ENCODE measurements at places on chromosomes 1 and 21.

GRCh38 chr1:96488777-96489176 is 232.8 kb upstream of the PTBP2 start:
- DNase-seq = no peak

GRCh38 chr1:30491831-30492230 is 231.6 kb downstream of the MATN1 start:
- no peak for DNase-seq

- DNase-seq = no peak
Measured at GRCh38 chr1:38004284-38005108, 818 bp downstream of the FHL3 start.

DNA sequence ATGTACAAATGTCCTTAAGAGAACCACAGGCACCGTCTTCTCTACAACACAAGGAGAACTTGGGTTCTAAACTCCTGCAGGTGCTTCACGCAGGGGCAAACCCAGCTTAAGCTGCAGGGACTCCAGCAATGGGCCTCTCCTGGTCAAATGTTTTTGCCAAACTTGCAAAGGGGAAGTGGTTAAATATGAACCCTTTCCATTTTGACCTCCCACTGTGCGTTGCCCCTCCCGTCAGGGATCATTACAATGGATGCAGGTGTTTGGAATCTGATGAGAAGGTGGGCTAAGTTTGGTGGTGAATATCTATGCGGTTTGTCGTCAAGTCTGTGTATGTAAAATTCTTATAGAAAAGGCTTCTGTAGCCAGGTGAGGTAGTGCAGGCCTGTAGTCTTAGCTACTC is 29.1 kb upstream of the SLC25A33 start:
- no peak for DNase-seq

GRCh38 chr1:98870959-98871903 is 133.4 kb downstream of the PLPPR5 start:
- peak; percentile 16 for DNase-seq

GRCh38 chr1:171257607-171258076 is 9.3 kb downstream of the FMO1 start:
- DNase-seq = no peak

GRCh38 chr1:207495801-207496792 is at the start of gene CR1:
Gene CR1, plus strand, starts transcription at chr1:207496157. Its CDS starts 111 bp downstream, at chr1:207496268.
- DNase-seq = peak; percentile 8

- DNase-seq = no peak
Measured at GRCh38 chr1:155946633-155947219, 5.3 kb downstream of the RXFP4 start.

GRCh38 chr1:192749349-192749748 is 59.5 kb upstream of the RGS2 start:
- DNase-seq = no peak

DNA sequence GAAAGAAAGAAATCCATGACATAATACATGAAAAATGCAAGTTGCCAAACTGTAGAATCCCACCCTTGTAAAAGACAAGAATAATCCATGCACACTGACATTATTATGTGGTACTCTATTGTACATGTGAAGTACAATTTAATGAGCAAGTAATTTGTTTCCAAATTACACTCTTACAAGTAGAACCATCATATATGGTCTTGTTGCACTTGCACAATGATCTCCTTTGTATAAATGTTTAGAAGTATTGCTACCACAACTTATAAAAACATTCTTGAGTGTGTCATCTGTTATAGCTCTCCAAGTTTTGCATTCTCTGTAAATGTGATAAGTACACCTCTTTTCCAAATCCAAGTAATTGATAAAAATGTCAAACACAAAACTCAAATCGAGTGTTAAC is 29.1 kb upstream of the ZNF281 start:
- DNase-seq = no peak

GRCh38 chr21:43364851-43365424 is 62.0 kb downstream of the SIK1 start:
- DNase-seq = no peak

GRCh38 chr1:31627301-31627929 is 9.9 kb downstream of the HCRTR1 start:
- no peak for DNase-seq

- DNase-seq = no peak
Measured at GRCh38 chr1:222290866-222291265, 257.0 kb downstream of the HHIPL2 start.

GRCh38 chr1:236800002-236800620 is 5.0 kb downstream of the MTR start:
- DNase-seq = no peak

DNA sequence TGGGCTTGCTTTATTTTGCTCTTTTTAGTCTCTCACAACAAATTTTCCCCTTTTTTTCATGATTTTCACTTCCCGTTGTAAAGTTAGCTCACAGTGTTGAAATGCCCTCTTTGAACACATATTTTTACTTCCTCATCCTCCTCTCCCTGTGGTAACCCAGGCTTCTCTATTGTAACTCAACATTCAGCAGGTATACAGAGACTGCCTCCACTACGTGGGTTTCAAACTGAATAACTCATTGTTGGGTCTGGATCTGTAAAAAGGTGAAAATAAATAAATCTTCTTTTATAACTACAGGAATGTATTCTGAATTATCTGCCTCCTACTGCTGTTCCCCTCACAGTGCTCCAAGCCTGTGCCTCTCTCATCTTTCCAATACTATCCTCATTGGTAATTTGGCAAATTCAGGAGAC is 166.4 kb downstream of the RUNX1 start:
- no peak for DNase-seq

DNA sequence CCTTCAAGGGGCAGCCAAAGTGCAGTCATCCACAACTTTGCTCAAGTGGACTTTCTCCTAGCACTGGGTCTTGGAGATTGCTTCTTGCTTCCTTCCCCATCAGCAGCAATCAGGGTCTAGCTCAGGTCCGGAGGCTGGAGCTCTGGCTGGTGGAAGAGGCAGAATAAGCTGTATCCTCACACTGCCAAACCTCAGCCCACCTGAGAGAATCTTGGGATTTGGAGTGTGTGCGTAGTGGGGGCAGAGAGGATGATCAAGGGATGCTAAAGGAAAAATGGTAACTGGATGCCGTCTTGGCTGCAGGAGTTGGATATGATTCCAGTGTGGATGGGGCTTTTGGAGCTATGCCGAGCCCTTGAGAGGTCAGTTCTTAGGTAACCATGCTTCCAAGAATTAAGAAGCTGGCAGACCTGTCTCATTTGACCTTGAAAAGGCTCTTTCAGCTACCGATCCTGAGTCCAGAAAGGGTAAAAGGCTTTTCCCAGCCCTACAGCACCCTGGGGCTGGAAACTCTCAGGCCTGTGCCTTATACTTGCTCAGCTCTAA is 4.5 kb upstream of the NFASC start:
- DNase-seq = no peak

GRCh38 chr21:31140676-31141075 is 102.4 kb upstream of the KRTAP19-8 start:
- no peak for DNase-seq

- DNase-seq = no peak
Measured at GRCh38 chr1:166740668-166741276, 98.5 kb upstream of the POGK start.

GRCh38 chr1:240705579-240705978 is 93.6 kb upstream of the GREM2 start:
- DNase-seq = no peak

DNA sequence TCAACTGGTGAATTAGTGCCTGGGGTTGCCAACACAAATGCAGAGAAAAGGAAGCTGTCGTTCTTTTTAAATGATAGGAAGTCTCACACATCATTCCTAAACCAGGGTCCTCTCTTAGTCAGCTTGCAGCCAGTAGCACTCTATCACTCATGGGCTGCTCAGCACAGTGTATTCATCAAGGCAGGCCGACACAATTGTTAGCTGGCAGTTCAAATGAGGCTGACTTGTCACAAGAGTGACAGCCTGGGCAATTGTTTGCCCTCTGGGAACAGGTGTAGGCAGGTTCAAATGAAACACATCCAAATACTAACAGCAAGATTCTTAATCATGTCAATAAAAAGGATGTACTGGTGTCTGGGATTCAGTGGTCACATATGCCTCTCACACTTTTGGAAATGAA is 76.9 kb downstream of the ERICH3 start:
- no peak for DNase-seq

DNA sequence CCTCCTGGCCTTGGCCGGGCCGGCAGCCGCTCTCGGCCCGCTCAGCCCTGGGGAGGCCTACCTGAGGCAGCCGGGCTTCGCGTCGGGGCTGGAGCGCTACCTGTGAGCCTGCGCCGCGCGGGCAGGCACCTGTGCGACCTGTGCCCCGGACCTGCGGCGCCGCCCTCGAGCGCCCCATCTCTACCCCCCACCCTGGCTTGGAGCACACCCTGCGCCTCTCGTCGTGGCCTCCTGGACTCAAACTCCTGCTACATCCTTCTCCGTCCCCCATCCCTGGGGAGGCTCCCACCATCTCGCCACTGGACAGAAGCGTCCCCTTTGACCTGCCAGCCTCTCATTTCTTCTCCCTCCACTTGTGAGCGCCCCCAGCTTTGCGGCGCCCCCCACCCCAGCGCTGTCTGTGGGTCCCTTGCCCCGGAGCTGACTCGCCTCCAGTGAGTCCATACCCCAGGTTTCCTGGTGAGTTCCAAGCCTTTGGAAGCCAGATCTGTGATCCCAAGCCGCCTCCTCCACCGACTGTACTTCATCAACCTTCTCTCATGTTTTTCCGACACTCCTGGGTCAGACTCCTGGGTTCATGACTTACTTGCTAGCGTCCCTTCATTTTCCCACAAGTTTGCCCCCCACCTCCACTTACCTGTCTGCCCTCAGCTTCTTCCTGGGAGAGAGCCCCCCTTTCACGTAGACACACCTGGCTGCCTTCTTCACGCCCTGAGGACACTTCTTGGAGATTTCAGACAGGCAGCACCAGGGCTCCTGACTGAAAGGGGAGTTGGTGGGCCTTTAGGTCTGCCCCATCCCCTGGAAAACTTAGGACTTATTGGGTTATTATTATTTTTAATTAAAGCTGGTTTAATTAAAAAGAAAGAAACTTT is 1.3 kb downstream of the FOXE3 start:
- no peak for DNase-seq

GRCh38 chr21:16943231-16943630 is 569.6 kb upstream of the CXADR start:
- no peak for DNase-seq

- DNase-seq = no peak
Measured at GRCh38 chr1:238001818-238002217, 111.1 kb upstream of the ZP4 start.

GRCh38 chr21:23223882-23224281 is 2225.7 kb downstream of the NCAM2 start:
- DNase-seq = no peak

GRCh38 chr1:221575605-221576004 is 166.3 kb downstream of the DUSP10 start:
- no peak for DNase-seq

- no peak for DNase-seq
Measured at GRCh38 chr1:115088871-115089419, 358 bp downstream of the TSPAN2 start.

DNA sequence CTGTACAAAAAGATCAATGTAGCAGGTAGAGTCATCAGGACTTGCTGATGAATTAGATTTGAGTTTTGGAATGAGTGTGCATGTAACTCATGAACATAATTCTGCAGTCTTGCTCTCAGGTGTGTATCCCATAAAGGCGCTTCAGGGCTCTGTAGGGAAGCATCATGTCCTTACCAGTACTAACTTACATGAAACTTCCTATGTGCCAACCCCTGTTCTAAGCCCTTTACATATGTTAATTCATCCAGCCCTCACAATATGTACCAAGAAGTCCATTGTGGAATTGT is 2.1 kb upstream of the FCRLB start:
- no peak for DNase-seq

GRCh38 chr1:198605406-198605805 is 33.4 kb upstream of the PTPRC start:
- DNase-seq = no peak

DNA sequence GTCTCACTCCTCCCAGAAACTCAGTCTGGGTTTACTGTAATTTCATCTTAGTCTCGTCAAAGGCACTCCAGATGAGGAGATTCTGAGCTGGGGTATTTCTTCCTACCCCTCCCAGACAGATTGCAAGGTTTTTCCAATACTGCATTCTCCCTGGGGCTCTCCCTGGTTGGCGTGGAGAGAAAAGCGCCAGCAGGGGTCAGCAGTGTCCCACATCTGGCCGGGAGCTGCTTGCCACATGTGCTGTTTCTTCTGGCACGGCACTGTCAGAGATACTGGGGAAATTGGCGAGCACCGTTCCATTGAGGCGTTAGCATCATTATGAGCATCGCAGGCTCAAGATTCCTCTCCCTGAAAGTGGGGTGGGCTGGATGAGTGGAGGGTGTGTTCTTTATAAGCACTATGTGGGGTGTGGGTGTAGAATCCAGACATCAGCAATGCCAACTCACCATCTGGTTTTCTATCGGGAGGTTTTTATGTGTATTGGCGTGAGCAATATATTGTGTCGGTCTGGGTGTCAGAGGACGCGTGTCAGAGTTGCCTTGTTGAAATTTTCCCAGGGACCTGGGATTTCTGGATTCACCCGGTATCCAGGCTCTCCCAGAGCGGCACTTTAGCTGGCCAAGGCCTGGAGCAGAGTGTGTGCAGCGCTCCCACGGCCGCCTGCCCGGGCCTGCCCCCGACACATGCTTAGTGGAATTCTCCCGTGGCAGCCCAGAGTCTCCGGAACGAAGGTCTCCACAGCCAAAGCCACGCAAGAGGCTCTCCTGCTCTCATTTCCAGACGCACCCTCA is 8.0 kb upstream of the NAV1 start:
- no peak for DNase-seq

DNA sequence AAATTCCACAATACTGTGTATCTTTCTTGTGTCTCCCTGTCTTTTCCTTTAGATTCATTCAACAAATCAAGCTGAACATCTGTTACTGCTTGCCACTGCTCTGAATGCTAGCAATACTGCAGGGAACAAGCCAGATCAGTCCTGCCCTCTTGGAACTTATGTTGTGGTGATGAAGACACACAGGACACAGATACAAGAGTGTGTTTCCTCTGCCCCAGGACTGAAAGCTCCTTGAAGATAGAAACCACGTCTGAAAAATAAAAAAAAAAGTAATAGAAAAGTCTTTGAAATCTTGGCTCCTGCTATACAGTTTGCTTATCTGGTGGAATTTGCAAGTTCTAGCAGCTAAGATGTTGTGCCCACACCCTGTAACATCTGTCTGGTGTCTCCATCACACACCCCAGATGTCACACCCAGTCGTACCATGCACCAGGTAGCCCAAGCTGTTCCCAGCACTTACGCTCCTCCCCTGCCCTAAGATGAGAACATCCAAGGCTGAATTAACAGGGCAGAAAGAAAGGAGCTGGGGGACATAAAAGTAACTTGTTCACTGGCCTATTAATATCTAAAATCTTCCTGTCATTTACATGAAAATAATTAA is 80.2 kb upstream of the GALNT2 start:
- DNase-seq = no peak

GRCh38 chr1:196059210-196059609 is 549.0 kb downstream of the KCNT2 start:
- DNase-seq = no peak

DNA sequence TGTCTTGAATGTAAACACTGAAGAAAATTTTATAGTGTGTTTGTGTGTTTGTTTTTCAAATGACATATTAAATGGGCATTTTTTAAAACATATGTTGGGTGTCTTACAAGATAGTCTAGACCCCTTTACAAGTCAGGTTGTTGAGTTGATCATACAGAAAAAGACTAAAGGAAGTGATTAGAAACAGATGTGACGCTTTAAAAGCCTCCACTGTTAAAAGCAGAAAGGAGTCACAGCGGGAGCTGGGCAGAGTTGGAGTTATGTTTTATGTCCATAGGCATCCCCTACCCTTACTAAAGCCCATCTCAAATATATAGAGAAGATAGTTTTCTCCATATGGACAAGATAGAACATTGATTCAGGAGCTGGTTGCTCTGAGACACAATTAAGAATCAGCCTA is 393.9 kb downstream of the PLPP3 start:
- no peak for DNase-seq

- no peak for DNase-seq
Measured at GRCh38 chr1:217153361-217153760, 430.1 kb upstream of the ESRRG start.
